ENCODE measurements at places on chromosomes 1 and 21. TPM values are rescaled to one million over a fixed set of nuclear protein-coding genes. Genes with fewer than 3 reads are reported as not detected.

DNA sequence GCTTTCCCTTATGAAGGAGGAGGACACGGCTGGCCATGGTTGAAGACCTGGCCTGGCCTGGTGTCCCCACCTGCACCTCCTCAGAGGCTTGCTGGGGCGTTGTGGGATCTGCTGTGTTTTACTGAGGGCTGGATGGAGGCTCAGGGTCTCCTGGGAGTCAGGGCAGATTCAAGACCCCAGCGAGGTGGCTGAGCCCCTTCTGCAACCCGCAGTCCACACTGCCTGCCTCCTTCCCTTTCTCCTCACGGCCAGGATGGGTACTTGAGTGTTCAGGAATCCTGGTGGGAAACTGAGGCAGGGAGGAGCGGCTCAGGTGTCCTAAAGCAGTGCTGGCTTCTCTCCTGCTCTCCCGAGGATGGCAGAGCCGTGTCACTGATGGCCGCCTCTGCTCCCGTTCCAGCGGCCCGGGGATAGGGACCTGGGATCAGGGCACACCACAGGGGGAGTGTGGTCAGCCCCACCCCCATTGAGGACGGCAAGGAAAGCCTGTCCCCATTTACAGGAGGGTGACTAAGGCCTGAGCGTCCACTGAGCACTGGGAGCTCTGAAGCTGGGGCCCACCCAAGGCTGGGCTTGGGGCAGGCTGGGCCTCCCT lies 47.5 kb downstream of the TRPM2 start:
- DNase-seq: no peak

- DNase-seq: no peak
Observed at GRCh38 chr1:116458695-116459094, 85.7 kb downstream of the ATP1A1 start.

- no peak for DNase-seq
Observed at GRCh38 chr1:154605534-154605933, 2.5 kb downstream of the ADAR start.

GRCh38 chr1:156365754-156366153 lies 3.3 kb upstream of the RHBG start:
- no peak for DNase-seq

GRCh38 chr1:5638582-5638981 lies 353.6 kb downstream of the NPHP4 start:
- DNase-seq: no peak

GRCh38 chr1:87252406-87252805 lies 76.3 kb upstream of the LMO4 start:
- DNase-seq: no peak

CRYAA gene
- total RNA-seq: not detected

KRTAP19-1 gene
- total RNA-seq: not detected

- DNase-seq: no peak
Observed at GRCh38 chr1:111516005-111516535, 12.6 kb upstream of the ADORA3 start.

DNA sequence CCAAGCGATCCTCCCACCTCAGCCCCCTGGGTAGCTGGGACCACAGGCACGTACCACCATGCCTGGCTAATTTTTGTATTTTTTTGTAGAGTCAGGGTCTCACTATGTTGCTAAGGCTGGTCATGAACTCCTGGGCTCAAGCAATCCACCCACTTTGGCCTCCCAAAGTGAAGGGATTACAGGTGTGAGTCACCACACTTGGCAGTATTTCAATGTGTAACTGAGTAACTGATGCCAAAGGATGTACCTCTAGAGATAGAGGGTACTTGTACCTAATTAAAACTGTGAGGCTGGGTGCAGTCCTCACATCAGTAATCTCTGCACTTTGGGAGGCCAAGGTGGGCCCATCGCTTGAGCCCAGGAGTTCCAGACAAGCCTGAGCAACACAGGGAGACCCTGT lies 258.7 kb upstream of the DMRTA2 start:
- no peak for DNase-seq

DNA sequence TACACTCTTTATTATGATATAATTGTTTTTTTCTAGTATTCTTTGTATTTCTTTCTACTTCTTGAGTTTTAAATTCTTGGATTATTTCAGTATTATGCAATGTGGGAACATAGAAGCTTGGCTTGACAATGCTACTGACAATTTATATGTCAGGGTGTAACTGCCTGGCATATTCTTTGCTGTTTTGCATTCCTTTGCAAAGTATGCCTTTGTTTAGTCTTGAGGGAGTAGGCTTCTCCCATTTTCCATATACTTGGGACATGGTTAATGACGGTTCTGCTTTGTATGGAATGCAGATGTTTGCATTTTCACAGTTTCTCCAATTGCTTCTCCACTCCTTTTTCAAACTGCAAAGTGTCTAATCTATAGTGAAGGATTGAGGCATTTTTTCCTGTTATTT lies 109.8 kb downstream of the HMCN1 start:
- DNase-seq: no peak

DNA sequence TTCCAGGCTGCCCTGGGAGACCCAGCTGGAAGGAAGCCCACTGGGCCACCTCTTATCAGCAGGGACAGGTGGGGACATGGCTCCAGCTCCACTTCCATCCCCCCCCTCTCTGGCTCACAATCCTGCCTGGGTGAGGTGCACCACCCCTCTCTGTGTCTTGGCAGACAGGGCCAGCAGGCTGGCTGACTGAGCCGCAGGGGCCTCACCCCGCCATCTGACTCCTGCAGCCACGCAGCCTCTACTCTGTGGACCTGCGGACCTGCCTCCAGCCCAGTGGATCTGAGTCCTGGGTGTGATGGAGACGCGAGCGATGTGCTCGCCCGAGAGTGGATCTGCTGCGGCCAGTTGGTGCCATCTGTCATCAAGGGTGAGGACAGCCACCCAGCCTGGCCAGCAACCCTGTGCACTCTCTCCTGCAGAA lies 30.1 kb downstream of the RCC2 start:
- DNase-seq: no peak

DNA sequence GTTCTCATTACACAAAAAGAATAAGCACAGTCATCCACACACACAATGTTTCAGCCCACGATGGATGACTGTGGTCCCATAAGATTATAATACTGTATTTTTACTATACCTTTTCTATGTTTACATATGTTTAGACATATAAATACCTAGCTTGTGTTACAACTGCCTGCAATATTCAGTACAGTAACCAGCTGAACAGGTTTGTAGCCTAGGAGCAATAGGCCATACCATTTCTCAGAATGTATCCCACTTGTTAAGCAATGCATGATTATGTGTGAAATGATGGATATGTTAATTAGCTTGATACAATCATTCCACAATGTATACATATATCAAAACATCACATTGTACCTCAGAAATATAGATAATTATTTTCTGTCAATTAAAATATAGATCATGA lies 33.2 kb upstream of the SAMD13 start:
- DNase-seq: no peak

GRCh38 chr1:9718006-9718680 lies 66.6 kb downstream of the PIK3CD start:
- no peak for DNase-seq

DNA sequence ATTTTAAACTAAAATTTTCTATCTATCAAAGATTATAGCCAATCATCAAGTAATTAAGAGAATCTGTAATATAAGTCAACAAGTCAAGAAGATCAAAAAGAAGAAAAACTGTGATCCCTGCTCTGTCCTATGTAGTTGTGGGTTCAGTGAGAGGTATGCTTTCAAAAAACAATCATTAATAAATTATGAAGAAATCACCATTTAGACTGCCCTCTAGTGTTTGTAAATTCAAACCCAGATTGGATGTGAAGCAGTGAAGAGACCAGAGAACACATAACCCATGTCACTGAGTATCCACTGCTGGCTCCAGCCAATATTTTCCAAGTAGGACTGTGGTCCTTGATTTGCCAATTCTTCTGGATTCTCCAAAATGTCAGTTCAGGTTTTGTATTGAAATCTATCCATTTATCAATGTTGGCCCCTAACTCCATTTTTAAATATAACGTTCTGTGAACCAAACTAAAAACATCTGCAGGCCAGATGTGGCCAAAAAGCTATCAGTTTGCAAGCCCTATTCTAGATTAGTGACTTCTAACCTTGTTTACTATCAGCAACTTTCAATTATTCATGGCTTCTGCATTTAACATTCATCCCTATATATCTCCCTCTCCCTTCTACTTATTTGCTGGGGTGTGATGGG lies 467.5 kb upstream of the CXADR start:
- DNase-seq: no peak

ZDHHC18 gene
- 34.4 TPM for total RNA-seq

- no peak for DNase-seq
Observed at GRCh38 chr1:62144238-62144831, 50.3 kb upstream of the L1TD1 start.

NFYC gene
- 55.0 TPM for total RNA-seq

DNA sequence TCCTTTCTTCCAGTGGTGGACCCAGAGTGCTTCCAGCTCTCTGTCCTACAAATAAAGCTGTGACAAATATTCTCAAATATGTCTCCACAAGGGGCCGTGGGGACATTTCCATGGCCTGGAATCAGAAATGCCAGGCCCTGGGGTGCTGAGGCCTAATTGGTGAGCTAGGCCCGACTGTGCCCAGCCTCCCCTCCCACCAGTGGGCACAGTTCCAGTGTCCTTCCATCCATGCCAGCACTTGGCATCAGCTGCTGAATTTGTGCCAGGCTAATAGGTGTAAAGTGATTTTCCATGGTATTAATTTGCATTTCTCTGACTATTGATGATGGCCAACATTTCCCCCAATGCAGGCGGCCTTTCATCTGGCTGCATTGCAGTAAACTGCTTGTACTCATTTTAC lies 48.5 kb upstream of the B3GALT5 start:
- no peak for DNase-seq

SMIM34 gene
- total RNA-seq: not detected

GRCh38 chr1:203229471-203230135 lies at the start of gene CHIT1:
Gene CHIT1 (minus strand): TSS chr1:203229673. CDS start chr1:203229636, 37 bp downstream.
- DNase-seq: no peak

DNA sequence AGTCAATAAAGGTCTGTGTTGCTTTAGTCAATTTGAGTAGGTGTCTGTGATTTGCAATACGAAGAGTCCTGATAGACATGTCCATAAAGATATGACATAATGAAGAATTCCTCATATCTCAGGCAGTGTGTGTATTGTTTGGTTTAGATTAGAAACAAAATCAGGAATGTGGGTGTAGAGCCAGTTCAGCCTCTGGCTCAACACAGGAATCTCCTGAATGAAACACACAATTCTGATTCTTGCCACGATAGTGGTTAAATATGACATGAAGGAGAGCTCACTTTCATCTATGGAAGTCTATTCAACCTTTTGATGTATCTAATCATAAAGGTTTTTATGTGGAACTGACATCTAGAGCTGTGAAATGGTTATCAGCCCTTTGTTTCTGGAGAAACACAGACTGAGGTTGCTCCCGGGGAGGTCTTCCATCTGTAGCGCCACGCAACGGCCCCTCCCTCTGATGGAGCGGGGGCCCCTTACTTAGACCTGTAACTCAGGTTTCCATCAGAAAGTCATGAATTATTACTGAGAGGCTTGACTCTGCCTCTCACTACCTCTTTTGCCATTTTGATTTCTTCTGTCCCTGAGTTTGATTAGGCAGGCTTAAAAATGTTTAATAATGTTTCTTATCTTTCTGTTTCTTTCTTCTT lies 19.5 kb downstream of the TSPAN2 start:
- DNase-seq: no peak

- no peak for DNase-seq
Observed at GRCh38 chr1:153178922-153179321, 24.3 kb upstream of the LELP1 start.

- DNase-seq: no peak
Observed at GRCh38 chr1:39301606-39302005, 97.1 kb downstream of the MACF1 start.

Measured in GM12878 (cell line).